ENCODE measurements at places on chromosomes 6 and 20.

DNA sequence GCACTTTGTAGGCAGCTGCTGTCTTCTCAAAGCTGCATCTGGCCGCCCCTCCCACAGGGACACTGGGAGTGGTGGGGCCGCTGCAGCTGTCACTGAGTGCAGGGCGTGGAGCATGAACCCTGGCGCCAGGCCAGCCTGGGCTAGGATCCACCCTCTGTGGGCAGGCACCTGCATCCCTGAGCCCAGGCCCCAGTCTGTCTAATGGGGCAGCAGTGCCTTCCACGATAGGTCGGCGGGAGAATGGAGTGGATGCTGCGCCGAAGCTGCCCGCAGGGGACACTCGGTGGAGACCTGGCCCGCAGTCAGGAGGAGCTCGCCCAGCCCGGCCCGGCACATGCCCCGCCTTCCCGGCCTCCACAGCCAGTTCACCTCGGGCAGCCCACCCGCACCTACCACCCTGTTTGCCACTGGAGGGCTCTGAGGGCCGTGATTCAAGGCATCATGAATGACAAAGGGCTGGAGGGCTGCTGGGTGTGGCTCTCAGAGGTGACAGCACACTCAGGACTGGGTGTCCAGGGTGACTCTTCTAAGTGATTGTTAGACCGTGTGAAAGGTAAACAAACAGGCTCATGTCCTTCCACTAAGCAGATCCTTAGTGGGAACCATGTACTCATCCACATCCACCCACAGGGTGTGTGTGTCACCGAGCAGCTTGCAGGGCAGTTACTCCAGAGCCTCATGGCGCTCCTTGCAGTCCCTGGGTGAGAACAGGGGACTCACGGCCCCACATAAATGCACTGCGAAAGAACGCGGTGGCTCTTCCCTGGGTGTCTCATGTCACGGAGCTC, 133.9 kb downstream of the AGPAT4 start:
- DNase-seq = no peak

GRCh38 chr6:133235221-133235620, 5.9 kb upstream of the EYA4 start:
- no peak for DNase-seq

GRCh38 chr6:95743591-95743990, 166.3 kb downstream of the MANEA start:
- no peak for DNase-seq

GRCh38 chr6:121597654-121598053, 162.2 kb downstream of the GJA1 start:
- DNase-seq = no peak
